ENCODE measurements at places on chromosomes 1 and 21.

DNA sequence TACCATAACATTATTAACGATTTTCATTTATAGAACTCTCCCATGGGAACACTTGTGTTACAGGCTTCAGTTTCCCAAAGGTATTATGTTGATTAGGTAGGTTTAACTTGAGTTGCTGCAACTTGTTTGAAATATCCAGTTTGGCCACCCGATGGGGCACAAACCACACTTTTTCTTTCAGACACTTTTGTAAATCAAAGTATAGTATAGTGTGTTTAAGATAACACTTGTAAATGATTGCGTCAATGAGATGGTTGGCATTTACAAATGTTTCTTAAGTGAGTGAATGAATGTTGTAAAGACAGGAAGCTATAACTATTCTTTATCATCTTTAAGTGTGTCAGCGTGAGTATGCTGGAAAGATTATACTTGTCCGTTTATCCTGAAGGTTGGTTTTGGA lies 4.3 kb downstream of the XPR1 start:
- DNase-seq: no peak

DNA sequence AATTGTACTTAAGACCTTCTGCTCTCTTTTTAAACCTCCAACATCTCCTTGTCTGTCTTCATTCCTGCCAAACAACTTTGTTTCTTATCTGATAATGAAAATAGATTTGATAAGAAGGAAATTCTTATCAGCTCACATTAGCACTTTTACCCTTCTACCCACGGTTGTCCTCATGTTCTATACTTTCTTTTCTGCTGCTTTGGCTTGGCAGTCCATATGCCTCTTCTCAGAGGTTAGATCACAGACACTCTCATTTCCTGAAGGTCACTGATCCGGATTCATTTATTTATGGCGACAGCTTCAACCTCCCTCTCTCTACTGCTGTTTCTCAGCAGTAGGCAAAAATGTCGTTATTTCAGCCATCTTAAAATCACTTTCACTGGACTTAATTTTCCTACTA lies 2015.8 kb downstream of the NCAM2 start:
- no peak for DNase-seq

DNA sequence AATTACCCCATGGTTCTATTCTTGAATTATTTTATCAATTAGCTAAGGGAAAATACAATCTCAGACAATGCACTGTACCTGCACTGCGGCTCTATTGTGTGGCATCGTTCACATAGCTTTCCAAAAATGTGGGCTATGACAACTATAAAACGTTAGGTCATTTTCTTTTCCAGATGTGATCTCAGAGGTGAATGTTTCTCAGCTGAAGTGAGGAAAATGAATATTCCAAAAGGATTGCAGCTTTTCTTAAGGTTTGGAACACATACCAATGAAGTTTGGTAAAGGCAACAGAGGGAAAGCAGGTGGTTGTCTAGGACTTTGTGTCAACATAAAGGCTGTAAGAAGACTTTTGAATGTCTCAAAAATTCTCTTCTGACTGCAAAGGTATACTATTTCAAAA lies 105.5 kb downstream of the NRIP1 start:
- DNase-seq: no peak

- DNase-seq: peak; percentile 45
Observed at GRCh38 chr1:20440785-20441200, 45.2 kb downstream of the CAMK2N1 start.

GRCh38 chr1:120178799-120179756 lies 2.8 kb upstream of the SEC22B start:
- DNase-seq: no peak

- no peak for DNase-seq
Observed at GRCh38 chr1:226793620-226794276, 54.7 kb upstream of the ITPKB start.

GRCh38 chr21:44466996-44467858 lies 11.9 kb downstream of the LRRC3 start:
- DNase-seq: no peak

GRCh38 chr1:193706766-193707165 lies 520.4 kb upstream of the B3GALT2 start:
- DNase-seq: no peak

- DNase-seq: no peak
Observed at GRCh38 chr1:84913555-84913892, 20.5 kb upstream of the LPAR3 start.

DNA sequence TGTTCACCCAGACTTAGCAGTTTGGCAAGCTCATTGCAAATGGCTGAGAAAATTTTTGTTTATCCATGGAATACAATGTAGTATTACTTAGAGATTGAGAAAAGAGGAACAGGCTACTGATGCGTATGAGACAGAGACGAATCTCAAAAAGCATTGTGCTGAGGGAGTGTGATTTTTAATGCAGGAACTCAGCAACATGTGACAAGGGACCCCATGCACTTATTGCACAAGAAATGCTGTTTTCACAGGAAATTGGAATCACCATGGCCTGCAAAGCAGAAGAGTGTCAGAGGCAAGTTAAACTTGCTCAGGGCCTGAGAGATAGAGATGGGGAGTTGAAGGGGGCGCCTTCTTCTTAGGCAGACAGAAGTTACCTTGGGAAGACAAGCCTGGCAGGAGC lies 32.6 kb upstream of the TLR5 start:
- peak; percentile 18 for DNase-seq

DNA sequence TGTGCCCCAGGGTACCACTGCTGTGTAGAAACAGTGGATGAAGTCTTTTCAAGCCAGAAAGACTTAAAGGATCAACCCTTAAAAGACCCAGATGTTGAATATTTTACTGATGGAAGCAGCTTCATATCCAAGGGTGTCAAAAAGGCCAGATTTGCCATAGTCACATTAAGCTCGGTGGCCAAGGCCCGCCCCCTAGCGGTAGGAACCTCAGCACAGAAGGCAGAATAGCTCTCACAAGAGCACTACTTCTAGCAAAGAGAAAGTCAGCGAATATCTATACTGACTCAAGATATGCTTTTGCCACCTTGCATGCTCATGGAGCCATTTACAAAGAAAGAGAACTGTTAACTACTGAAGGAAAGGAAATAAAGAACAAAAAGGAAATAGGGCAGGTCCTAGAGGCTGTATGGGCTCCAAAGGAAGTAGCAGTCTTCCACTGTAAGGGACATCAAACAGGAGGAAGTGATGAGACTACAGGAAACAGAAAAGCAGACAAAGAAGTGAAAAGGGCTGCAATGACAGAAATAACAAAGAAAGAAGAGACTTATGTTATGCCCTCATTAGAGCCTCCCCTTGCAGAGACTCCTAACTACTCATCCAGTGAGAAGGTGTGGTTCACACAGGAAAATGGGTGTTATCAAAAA lies 90.5 kb downstream of the LIPI start:
- peak; percentile 15 for DNase-seq

DNA sequence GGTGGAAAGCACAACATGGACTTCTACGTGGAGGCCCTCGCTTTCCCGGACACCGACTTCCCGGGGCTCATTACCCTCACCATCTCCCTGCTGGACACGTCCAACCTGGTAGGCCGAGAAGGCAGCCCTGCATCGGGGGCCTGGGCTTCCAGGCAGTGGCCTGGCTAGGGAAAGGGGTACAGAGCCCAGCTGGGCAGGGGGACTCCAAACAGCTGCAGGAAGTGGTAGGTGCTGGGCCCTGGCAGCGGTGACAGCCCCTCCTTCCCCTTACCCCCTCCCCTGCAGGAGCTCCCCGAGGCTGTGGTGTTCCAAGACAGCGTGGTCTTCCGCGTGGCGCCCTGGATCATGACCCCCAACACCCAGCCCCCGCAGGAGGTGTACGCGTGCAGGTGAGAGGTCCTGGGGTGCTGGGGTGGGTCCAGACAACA lies 30.0 kb upstream of the PADI6 start:
- DNase-seq: no peak

- no peak for DNase-seq
Observed at GRCh38 chr1:93976291-93976690, 67.1 kb upstream of the GCLM start.

GRCh38 chr1:58620926-58621325 lies 43.9 kb upstream of the TACSTD2 start:
- DNase-seq: no peak

DNA sequence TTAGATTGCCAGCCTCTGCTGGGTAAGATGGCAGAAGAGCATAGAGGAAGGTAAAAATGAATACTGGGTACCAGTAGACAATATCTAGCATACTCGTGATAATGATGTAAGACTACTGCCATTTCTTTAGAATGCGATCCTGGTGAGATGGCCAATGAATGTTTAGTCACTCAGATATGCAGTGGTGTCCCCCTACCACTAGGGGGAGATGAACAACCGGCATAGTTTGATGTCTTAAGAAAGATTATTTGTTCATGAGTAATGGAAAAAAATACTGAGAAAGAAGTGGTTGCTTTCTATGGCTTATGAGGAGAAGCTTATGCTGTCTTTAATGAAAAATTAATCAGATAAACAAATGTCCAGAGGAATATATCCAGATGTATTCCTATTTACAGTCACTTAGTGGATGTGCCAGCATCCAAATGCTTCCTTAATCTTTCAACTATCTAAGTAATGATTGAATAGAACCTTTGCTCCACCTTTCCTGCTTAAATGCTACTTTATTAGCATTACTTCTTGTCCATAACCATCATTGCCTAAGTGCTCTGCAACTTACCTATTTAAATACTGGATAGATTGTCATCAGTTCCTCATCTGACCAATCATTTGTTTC lies 256.6 kb downstream of the ST6GALNAC3 start:
- peak; percentile 30 for DNase-seq

DNA sequence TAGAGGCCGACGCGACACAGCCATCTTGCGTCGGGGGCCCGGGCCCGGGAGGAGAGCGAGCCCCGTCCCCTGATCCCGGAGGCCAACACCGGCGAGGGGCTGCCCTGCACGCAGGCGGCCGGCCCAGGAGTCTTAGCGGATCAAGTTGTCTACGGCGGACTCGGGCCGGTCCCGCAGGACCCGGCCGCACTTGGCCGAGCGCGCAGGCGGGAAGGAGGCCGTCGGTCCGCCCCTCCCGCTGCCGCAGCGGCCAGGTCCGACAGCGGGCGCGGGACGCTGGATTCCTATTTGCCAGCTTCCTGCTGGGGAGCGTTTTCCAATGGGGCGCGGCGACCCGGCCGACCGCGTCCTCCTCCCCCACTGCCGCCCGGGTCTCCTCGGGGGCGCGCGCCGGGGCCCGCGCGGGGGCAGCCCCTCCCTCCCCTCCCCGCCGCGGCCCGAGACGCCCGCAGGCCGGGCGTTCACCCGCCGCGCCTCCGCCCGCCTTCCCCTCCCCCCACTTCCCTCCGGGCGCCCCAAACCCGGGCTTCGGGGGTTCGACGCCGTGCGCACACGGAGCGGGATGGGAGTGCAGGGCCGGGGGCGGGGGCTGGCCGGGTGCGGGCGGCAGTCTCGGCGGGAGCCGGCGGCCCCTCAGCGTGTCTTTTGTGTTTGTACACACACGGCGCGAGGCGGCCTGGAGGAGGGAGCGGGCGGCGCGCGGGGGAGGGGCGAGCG lies 517 bp upstream of the H3-3A start:
- DNase-seq: peak; percentile 38

DNA sequence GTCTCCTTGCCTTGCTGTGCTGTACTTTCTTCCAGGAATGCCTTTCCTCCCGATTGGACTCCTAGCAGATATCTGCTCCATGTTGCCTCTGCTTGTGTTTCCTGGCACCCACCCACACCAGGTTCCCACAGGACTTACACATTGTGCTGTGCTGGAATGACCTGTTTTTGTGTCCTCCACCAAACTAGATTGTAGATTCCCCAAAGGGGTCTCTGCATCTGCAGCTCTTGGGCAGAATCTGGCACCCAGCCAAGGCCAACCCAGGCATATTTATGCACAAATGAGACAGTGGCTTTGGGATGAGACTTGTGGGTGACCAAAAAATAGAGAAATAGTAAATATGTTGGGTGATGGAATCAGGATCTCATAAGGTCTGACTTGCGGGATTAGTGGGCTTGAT lies 278.2 kb downstream of the RRAGC start:
- no peak for DNase-seq

GRCh38 chr1:34231441-34231840 lies 54.7 kb downstream of the C1orf94 start:
- DNase-seq: no peak

GRCh38 chr1:43440358-43440757 lies 13.4 kb downstream of the HYI start:
- no peak for DNase-seq

DNA sequence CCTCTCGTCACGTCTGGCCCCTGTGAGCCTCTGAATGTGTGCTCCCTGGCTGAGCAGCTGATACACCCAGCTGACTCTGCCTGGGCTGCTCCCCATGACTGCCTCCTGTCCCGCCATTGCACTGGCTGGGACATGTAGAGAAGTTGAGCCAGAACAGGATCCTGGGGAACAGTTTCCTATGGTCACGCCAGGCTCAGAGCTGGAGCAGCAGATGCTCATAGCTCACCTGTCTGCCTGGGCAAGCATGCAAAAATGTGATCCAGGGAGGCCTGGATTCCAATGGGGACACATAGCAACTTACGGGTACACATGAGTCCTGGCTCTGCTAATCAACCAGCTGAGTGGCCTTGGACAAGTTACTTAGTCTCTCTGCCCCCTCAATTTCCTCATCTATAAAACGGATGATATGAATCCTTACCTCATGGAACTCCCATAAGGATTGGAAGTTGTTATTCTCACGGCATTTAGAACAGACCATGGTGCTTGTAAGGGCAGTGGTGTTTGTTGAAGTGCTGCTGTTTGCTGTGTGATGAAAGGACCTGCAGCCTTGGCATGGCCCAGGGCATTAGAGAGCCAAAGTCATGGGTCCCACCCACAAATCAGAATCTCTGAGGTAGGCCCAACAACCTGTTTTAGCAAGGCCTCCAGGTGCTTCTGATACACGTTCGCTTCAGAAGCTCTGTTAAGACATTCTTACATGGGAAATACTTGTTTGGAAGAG lies 150.3 kb upstream of the VANGL1 start:
- no peak for DNase-seq

DNA sequence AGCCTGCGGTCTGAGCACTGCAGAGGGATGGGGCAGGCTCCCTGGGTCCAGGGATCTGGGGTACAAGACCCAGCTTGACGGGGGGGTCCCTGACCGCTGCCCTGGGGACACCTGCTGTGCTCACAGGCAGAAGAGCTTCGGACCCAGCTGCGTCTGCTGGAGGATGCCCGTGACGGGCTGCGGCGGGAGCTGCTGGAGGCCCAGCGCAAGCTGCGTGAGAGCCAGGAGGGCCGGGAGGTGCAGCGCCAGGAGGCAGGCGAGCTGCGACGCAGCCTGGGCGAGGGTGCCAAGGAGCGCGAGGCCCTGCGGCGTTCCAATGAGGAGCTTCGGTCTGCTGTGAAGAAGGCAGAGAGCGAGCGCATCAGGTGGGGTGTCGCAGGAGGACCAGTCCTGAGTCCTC lies 25.2 kb downstream of the MFAP2 start:
- DNase-seq: no peak

- no peak for DNase-seq
Observed at GRCh38 chr1:3321559-3322449, 132.7 kb upstream of the ARHGEF16 start.

DNA sequence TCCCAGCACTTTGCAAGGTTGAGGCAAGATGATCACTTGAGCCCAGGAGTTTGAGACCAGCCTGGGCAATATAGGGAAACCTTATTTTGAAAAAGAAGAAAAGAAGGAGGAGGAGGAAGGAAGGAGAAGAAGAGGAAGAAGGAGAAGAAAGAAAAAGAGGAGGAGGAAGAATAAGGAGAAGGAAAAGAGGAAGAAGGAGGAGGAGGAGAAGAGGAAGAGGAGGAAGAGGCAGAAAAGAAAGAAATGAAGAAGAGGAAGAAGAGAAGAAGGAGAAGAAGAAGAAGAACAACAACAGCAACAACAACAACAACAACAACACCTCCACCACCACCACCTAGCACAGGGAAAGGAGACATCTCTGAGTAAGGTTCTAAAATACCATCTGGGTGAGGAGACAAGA lies 10.6 kb downstream of the SELENBP1 start:
- no peak for DNase-seq

- no peak for DNase-seq
Observed at GRCh38 chr1:207938016-207938415, 27.1 kb upstream of the CD34 start.
